ENCODE measurements at places on chromosomes 5 and 9. TPM values are rescaled to one million over a fixed set of nuclear protein-coding genes. Genes with fewer than 3 reads are reported as not detected.

DNA sequence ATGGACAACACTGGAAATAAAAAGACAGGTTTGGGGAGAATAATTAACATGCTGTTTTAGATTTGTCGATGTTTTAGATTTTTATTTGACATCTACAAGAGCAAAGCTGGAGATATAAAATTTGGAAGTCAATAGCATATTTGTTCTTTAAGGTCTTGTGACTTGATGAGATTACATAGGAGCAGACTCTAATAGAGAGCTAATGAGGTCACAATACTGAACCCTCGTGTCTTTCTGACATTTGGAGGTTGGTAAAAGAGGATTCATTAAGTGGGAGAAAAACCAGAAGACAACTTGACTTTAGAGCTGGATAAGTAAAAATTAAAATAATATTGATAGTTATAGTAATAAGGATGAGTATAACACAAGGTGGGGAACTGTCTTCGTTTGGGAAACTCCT, 322.7 kb upstream of the SEMA6A start:
- no peak for DNase-seq

- no peak for DNase-seq
Measured at GRCh38 chr5:167332309-167332708, 959.1 kb upstream of the WWC1 start.

GRCh38 chr9:112571624-112572355, 85.2 kb downstream of the KIAA1958 start:
- DNase-seq = peak; percentile 61

RETREG1 gene
- 50.2 TPM for polyA plus RNA-seq

DNA sequence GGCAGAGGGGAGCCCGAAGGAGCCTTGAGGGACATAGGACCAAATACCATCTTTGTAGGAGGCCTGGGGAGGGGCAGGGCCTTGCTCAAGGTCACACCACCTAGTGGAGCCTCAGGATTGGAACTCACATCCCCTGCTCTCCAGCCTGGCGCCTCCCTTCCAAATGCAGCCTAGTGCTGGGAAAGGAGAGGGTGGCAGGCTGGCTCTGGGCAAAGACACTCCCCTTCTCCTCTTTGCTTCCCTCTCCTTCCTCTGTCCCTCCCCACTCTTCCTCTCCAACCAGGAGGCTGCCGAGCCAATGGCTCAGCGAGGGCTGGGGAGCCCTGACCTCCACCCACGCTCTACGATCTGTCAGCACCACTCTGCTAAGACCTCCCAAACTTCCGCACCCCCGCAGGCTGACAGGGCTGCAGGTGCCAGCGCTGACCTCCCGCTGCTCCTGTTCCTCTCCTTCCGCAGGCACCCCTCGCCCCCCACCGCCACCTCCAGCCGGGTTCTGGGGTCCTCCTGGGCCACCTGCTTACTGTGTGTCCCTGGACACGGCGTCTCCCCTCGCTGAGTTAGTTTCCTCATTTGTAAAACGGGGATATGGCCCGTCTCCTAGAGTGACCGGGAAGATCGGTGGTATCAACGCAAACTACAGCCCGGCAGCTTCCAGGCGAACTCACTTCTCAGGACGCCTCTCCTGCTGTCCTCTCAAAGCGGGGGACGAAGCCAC, 52.9 kb downstream of the C9orf50 start:
- no peak for DNase-seq

GRCh38 chr9:29740518-29740917, 2167.2 kb upstream of the C9orf72 start:
- DNase-seq = no peak

DNA sequence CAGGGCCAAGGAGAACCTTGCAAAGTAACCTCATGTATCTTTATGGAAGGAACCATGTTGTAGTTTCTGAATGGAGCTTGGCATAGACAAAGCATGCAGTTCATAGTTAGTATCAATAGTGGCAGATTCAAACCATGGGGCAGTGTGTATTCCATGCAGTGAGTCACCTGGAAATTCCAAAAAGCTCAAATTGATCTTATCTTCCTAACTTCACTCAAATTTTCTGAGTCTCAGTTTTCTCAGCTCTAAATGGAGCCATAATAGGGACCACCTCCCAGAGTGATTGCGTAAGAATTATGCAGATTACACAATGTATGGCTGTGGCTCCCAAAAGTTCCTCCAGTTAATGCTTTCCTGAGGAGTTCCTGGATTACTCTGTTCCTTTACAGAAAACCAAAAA, 549.9 kb upstream of the KLF4 start:
- no peak for DNase-seq

CCDC183 gene
- 7.2 TPM for polyA plus RNA-seq

DNA sequence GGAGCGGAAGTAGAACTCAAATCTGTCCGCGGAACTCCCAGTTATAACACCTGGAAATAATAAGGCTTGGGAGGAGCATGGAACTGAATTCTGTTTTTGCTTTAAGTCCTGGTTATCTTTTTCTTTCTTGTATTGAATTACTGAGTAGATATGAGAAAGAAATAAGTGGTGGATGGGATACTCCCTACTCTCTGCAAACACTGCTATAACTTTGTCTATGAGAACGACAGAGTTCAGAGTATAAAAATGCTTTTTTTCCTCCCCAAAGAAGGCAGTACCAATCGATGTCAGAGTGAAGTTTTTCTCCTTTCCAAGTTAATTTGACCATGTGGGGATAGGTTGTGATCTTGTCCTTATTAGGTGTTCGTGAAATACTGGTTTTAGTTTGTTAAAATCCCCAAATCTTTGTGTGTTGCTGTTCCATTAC, 1.2 kb downstream of the RIC1 start:
- peak; percentile 48 for DNase-seq

HTR1A gene
- not detected for polyA plus RNA-seq

- DNase-seq = no peak
Measured at GRCh38 chr5:94745786-94746730, 127.6 kb downstream of the SLF1 start.

DNA sequence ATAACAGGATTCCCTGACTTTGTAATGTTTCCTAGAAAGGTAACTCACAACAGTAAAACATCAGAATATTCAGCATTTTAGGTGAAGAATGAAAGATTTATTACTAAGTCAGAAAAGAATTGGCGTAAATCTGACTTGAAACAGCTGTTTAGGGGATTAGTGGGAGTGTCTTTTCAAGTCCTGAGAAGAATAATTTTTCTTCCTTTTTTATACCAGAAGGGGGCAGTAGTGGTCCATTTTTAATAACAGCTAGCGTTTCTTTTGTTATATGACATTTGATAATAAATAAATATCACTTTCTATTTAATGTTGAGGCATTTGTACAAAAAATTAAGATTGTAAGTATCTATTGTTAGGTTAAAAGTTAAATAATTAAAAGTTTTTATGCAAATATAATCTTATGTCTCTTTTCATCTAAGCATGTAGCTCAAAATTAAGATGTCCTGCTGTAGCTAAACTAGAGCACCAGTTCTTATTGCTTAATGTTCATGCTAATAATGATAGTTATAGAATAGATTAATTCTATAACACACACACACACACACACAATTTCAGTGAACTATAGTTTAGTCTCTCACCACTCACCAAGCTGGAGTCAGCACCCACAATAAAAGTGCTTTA, 258.7 kb upstream of the ARRDC3 start:
- peak; percentile 49 for DNase-seq

- DNase-seq = no peak
Measured at GRCh38 chr5:142860270-142860669, 90.1 kb downstream of the ARHGAP26 start.

DNA sequence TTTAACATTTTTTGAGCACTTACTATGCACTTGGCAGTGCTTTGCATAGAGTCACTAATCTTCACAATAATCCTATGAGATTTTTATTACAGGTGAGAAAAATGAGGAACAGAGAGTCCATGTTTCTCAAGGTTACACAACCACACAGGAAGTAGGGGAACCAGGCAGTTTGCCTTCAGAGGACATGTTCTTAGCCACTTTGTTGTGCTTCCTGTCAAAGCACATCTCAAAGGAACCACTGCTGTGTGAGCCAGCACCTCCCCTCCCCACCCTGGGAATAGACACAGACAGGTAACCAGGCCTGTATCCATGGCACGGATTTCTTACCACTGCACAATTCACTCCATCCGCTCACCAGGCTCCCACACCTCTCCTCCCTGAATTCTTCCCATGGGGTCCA, 6.3 kb upstream of the DNAJB5 start:
- no peak for DNase-seq

- DNase-seq = no peak
Measured at GRCh38 chr9:128382261-128382660, 11.1 kb downstream of the URM1 start.

GRCh38 chr5:1793966-1794900, 5.4 kb downstream of the MRPL36 start:
- no peak for DNase-seq

GRCh38 chr5:65013166-65013565, 244.4 kb downstream of the CWC27 start:
- DNase-seq = no peak

MYO10 gene
- polyA plus RNA-seq = 38.8 TPM

GRCh38 chr9:34176089-34176488, 2.8 kb upstream of the UBAP1 start:
- DNase-seq = no peak

DNA sequence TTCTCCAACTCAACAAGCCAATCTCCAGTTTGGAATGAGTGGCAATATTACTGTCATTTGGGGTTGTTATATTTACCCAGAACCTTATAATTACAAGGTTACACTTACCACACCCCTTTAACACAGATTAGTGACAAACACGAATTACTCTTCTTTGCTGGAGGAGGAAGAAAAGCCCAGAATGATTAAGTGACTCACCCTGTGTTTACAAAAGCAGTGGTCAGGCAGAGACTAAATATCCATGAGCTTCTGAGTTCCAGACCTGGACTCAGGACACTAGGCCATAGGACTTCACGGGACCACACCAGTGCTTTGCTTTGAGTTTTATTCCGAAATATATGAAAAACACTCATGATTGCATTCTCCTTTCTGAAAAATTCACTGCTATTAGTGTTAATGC, 370.8 kb downstream of the TLE1 start:
- DNase-seq = no peak

GRCh38 chr5:96035796-96036195, 74.1 kb upstream of the ELL2 start:
- no peak for DNase-seq

MVB12B gene
- 17.3 TPM for polyA plus RNA-seq

MAMDC4 gene
- polyA plus RNA-seq = 10.0 TPM

DNA sequence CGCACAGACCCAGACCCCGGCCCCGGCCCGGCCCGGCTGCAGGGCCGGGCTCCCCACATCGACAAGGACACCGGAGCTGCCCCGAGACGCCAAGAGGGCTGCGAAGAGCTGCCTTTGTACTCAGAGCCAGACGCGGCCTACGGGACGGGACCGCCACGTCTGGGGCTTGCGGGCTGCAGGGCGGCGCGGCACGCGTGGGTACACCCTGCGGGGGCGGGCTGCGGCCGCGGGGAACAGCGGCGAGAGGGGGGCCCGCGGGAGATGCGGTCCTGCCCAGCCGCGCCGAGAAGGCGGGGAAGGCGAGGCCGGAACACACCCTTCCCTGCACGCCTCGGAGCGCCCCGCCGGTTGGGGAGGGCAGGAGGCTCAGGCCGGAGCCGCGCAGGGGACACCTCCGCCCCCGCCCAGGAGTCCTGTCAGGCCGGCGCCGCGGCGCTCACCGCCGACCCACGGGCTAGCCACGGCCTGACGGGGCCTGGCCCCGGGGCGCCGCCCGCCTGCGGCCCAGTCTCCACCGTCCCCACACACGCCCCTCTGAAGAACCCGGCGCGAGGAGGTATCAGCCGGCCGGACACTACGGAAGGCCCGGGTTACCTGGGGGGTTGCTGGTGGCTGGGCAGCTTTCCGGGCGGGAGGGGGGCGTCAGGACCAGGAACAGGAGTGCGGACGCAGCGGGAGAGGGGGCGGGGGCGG, 478 bp downstream of the RAB14 start:
- peak; percentile 31 for DNase-seq

GRCh38 chr9:89444925-89445765, 52.8 kb downstream of the SEMA4D start:
- no peak for DNase-seq

TMC1 gene
- polyA plus RNA-seq = 0.99 TPM

DNA sequence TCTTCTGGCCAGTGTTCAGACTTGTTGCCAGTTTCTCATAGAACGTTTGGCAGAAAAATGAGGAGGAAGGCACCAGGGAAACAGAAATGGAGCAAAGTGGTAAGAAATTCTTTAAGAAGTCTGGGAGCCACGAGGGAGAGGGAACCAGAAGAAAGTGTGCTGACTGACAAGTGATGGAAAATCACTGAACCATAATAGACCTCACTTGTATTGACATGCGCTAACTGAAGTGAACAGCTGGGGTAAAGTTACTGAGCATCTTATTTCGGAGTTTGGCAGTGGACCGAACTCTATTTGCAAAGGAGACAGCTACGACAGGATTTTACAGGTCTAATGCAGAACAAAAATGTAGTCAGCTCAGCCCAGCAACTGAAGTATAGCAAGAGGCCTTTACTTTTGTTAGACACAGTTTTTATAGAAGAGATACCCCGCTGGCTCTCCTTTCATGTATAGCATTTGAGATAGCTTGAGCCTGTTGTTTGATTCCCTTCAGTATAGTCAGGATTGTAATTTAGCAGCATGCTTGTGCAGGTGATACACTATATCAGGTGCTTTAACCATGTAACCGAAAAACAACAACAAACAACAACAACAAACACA, 53.6 kb downstream of the HMHB1 start:
- DNase-seq = no peak

ANKRD33B gene
- 2.1 TPM for polyA plus RNA-seq
